ENCODE measurements at places on chromosomes 6 and 20.

- no peak for DNase-seq
These were observed 112.8 kb downstream of the SAMD5 start for GRCh38 chr6:147621263-147621662.

DNA sequence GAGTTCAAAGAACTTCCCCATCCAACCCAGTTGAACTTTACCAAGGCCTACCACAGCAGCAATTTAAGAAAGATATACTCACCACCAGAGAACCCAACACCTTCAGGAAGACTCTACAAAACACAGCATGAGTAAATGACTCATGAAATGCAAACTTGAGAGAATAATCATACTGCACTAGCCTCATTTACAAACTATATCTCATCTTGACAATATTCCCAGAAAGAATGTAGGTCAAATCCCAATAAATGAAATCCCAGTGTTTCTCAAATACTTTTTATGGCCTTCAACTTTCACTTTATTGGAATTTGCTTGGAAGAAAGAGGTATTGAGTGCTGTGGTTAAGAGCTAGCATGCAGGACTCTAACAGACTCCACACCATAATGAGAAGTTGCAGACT is 60.0 kb downstream of the FYN start:
- no peak for DNase-seq

DNA sequence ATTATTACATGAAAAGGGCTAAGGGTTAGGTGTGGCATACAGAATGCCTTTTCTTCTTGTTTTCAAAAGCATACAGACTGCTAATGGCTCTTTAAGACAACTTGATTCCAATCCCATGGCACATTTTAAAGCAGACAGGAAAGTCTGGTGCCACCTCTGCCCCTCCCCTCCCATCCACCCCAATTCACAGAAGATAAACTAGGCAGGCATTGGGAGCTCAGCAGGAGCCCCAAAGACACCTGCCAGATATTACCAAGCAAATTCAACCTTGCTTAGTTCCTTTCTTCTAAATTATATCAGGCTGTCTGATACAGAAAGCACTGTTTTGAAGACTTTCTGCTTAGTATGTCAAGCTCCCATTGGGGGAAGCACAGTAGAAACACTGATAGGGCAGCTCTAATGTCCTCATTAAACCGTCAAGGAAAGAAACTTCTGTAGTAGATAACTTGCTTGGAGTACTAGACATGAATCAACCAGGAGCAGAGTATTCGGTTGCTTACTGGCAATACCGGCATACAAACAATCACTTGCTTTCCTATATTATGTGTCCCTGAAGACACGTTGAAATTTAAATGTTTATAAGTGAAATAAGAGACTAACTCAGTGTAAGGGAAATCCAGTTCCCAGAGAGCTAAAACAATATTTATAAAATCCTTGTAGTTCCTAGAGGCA is 13.0 kb downstream of the SESN1 start:
- no peak for DNase-seq

GRCh38 chr20:53866794-53867740 is 203.3 kb downstream of the BCAS1 start:
- no peak for DNase-seq

DNA sequence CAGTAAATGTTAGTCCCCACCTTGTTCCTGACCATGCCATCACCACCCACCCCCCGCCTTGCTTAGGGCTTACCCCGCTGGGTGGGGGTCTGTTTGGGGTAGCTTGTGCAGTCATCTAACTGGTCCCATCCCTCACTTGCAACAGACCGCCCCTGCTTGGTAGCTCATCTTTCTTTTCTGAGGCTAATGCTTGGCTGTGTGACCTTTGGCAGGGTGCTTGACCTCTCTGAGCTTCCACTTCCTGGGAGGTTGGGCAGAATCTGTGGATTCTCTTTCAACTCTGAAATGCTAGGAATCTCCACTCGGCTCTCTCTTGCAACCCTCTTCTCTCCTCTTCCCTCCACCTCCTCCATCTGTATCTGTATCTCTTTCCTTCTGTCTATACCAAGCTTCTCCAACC is 70.4 kb downstream of the SLC2A10 start:
- DNase-seq: no peak

DNA sequence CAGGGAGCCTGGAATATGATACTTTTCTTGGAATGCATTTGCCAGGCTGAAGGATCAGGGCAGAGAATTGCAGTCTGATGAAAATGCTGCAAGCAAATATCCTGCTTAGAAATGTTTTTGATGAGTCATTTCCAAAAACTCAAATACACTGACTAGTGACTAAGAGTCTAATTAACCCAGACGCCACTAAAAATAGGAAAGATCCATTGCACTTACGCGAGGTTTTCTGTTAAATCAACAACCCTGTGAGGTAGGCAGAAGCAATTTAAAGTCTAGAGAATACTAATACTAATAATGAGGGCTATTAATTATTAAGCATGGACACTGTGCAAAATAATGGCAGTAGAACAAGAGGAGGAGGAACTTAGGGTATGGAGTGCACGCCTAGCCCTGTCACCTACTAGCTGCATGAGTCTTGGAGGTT is 130.1 kb upstream of the DOK5 start:
- DNase-seq: no peak

DNA sequence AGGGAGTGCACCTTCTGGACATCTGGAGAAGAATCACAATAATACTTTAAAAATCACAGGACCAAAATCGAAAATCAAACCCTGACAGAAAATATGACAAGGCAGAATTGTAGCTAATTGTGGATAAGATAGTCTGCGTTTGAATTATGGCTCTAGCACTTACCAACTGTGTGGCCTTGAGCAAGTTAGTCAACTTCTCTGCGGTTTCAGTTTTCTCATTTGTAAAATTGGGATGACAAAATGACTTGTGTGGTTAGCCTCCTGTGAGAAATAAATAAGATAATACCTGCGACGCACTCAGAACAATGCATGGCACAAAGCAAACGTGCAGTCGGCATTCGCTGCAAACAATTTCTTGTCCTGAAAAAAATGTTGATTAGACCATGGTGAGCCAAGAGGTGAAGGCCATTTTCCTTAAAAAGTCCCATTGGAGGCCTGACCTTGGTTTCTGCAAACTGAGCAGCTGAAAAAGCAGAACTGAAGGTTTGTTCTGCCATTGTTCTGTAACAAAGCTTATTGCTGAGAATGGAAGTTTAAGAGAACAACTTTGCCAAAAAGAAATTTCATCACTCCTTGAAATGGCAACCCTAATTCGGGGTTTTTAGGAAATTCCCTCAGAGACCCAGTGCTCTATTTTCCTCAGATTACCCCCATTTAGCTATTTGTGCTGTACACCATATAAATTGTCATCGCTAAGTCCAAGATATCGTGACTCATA is 266.3 kb downstream of the ERMARD start:
- DNase-seq: no peak

Measured in midbrain (tissue), 1 donor.